ENCODE measurements at places on chromosomes 3 and 15. TPM values are rescaled to one million over a fixed set of nuclear protein-coding genes. Genes with fewer than 3 reads are reported as not detected.

- DNase-seq = no peak
Observed at GRCh38 chr3:52454250-52454937, 553 bp upstream of the TNNC1 start.

BDH1 gene
- 269 TPM for total RNA-seq

KBTBD12 gene
- 2.3 TPM for total RNA-seq

DNA sequence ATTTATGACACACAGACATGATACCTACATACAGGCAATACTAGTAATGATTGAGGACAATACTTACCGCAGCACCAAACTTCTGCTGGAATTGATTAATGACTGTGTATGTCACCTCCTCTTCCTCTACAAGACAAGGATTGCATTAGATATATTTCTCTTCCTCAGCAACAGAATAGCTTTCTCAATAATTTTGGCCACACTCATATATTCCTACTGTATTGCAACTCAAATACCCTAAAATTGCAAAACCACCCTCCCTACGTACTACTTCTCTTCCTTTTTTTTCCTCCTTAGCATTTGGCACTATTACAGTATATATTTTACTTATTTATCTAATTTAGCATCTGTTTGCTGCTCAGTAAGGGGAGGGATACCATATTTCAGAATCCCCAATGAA is 14.8 kb downstream of the EXD1 start:
- DNase-seq = no peak

KIAA1143 gene
- 12.3 TPM for total RNA-seq

- DNase-seq = no peak
Observed at GRCh38 chr3:14519406-14519805, 20.7 kb downstream of the GRIP2 start.

EFCC1 gene
- total RNA-seq = 40.4 TPM

SMAD6 gene
- total RNA-seq = 28.9 TPM

SCAMP5 gene
- total RNA-seq = 78.1 TPM

DNA sequence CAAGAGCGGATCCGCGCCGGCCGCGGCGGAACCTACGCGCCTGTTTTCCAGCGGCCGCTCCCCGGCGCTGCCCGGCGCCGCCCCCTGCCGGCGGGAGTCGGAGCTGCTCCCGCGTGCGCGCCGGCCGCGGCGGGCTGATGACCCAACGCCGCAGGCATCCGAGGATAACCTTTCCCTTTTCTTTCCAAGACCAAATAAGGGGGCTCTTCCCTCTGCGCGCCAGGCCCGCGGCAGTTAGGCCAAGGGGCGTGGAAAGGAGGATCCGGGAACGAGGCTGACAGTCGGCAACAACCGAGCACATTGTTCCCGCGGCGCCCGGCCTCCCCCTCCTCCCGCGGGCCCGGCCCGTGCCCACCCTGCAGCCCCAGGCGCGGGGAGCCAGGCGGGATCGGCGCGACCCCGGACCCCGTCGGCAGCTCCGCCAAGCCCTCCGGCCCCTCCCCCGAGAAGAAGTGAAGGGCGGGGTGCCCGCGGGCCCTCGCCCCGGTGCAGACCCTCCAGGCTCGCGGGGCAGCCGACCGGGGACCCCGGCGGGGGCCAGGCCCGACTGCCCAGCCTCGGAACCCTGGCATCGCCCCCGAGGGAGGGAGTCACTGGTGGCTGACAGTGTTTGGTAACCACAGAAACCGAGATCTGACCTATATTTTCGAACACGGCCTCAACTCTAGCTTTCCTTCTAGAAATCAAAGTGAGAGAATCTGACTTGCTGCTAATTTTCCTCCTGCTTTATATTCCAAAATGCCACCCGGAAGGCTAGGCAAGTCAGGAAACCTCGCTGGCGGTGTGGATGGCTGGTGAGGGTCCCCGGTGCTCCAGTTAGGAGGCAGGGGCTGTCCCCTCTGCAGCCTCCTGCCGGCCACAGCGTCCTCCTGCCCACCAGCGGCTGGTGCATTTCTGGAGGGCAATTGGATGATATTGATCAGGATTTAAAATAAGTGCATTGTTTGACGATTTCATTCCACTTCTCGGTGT is 45.6 kb upstream of the SYNM start:
- DNase-seq = peak; percentile 74

ZNF710 gene
- 23.3 TPM for total RNA-seq
